Activated CD8-positive, alpha-beta T cell treated with anti-CD3 and anti-CD28 coated beads, Interleukin-2, amount 10 ng/mL, durations not matched to agents 7 days and 5 days (primary cell): ENCODE measurements at places on chromosomes 13 and 19. TPM values are rescaled to one million over a fixed set of nuclear protein-coding genes. Genes with fewer than 3 reads are reported as not detected.

The CYP2B6 gene
- total RNA-seq, result not detected

The IFNL1 gene
- 0.29 TPM for total RNA-seq

The MBD3L2 gene
- total RNA-seq, result not detected

The ZSCAN4 gene
- total RNA-seq, result not detected

The NDUFA11 gene
- 225 TPM for total RNA-seq

The CRTC1 gene
- 8.0 TPM for total RNA-seq

The TUBA3C gene
- total RNA-seq, result not detected

The AP1M1 gene
- 184 TPM for total RNA-seq

The CNN1 gene
- not detected for total RNA-seq

The SIGLEC9 gene
- 0.58 TPM for total RNA-seq

The THSD8 gene
- total RNA-seq, result 17.7 TPM

The KCNRG gene
- 0.18 TPM for total RNA-seq

The ZNF112 gene
- total RNA-seq, result not detected

The ANGPTL4 gene
- total RNA-seq, result not detected

The ZNF665 gene
- total RNA-seq, result 4.9 TPM

The NKPD1 gene
- 0.16 TPM for total RNA-seq

The AXL gene
- total RNA-seq, result not detected

The KIR3DL1 gene
- 0.29 TPM for total RNA-seq

The GPI gene
- 697 TPM for total RNA-seq

The NALCN gene
- not detected for total RNA-seq

The FUT1 gene
- total RNA-seq, result 0.26 TPM

The PNMA8B gene
- 0.05 TPM for total RNA-seq

The OR4F17 gene
- total RNA-seq, result not detected

The LAMP1 gene
- total RNA-seq, result 81.1 TPM
